ENCODE measurements at places on chromosomes 13 and 19.
A peak's percentile ranks its signal among the peaks of the same experiment; 100 is the strongest.

DNA sequence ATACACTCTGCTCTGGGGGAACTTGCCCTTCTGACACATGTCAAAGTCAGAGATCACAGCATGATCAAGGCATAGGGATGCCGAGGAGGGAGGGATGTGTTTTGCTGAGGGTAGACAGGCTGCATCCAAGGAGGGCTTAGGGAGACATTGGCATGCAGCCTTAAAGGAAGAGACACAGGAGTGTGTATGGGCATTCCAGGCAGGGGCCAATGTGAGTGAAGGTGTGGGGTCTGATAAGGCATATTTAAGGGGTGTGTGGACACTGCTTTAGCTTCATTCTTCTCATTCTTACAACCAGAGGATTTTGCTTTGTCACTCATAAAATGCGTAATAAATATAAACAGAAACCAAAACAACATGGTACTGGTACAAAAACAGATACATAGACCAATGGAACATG is 193.4 kb downstream of the RGCC start:
- DNase-seq = no peak

GRCh38 chr19:28393574-28394336 is 819.2 kb downstream of the UQCRFS1 start:
- DNase-seq = no peak

- DNase-seq = no peak
Observed at GRCh38 chr13:75136151-75136550, 345.8 kb downstream of the TBC1D4 start.

DNA sequence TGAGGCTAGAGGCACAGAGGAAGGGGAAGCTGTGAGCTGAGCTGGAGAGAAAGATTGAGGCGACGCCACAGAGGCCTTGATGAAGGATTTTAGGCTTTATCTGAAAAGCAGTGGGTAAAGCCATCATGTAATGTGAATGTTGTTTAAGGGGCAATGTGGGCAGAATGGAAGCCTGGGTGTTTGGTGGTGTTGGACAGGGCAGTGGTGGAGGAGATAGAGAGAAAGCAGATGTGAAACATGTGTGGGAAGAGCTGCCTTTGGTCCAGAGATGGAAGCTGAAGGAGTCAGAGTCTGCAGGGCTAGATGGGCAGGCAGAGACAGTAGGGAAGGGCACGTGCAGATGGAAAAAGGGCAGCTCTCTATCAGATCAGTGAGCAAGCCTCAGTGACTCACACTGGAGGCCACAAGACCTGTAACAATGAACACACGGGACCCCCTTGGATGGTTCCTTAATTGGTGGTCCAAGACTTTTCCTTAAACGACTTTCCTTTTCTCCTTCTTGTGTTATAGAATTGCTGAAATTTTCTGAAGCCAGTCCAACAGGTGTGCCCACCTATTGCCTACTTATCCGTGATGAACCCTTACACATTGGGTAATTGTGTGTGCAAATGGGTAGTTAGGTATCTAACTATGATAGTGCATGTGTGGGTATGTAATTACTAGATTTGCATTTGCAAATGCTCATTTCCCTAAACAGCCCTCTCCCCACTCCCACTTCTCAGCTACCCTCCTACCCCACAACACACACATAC is 21.7 kb downstream of the ZNF536 start:
- DNase-seq = no peak

DNA sequence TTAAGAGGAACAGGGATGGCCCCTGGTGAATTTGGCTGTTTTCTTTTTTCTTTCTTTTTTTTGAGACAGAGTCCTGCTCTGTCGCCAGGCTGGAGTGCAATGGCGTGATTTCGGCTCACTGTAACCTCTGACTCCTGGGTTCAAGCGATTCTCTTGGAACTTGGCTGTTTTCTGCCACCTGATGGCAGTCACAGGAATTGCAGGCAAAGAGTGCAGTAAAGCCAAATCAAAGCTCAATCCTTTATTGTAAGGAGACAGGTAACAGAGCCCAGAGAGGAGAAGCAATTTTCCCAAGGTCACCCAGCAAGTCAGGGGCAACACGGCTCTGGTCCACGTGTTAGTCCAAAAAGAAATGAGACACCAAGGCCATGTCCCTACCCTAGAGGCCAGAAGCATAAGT is 6.2 kb downstream of the TINCR start:
- DNase-seq = no peak

DNA sequence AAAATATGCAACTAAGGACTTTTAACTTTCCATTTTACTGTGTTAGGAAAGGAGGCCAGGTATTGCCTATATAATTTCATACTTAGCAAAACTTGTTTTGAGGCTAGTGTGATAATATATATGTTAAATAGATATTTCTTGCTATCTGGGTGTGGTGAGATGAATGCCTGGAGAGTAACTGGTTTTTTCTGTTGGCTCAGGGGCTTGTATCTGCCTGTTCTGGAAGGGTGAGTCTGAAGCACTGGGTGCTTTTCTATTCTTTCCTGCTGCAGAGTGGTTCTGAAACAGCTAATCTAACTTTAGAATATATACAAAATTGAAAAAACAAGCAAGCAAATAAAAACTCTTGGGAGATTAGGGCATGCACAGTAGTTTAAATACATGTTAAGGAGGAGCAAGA is 64.6 kb upstream of the MYCBP2 start:
- no peak for DNase-seq

- DNase-seq = no peak
Observed at GRCh38 chr13:85230691-85231093, 568.5 kb downstream of the SLITRK6 start.

DNA sequence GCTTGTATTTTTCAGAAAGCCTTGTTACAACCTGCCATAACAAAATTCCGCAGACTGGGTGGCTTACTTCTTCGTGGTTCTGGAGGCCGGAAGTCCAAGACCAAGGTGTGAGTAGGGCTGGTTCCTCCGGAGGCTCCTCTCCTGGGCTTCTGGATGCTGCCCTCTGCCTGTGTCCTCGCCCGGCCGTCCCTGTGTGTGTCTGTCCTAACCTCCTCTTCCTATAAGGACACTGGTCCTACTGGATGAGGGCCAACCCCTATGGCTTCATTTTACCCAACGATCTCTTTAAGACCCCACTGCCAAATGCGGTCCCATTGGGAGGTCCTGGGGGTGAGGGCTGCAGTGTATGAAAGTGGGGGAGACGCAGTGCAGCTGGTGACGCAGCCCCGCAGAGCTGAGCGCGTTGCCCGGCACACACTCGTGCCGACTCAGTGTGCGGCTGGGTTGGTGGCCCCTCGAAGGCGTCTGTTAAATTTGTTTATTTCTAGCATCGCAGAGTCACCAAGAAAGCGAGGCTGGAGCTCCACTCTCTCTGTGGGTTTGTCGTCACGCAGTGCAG is 116.7 kb downstream of the SOX1 start:
- no peak for DNase-seq

DNA sequence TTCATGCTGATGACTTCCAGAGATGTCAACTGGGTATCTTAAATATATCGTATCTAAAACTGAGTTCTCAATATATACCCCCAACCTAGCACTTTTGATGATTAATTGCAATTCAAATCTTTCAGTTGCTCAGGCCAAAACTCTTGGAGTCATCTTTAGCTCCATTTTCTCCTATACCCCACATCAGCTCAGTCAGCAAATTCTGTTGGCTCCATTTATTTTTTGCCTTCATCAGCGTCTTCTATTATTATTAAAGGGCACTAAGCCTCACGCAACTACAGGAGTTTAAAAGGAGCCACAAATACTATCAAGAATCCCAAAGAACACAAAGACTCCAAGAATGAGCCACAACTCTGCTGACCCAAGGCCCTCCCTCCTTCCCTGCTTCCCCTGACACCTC is 134.9 kb downstream of the KCTD12 start:
- DNase-seq = no peak

GRCh38 chr19:36060430-36060829 is 5.7 kb downstream of the WDR62 start:
- peak; percentile 26 for DNase-seq
